Small intestine (tissue), 16 donors: ENCODE measurements at places on chromosomes 11 and 22. TPM values are rescaled to one million over a fixed set of nuclear protein-coding genes. Genes with fewer than 3 reads are reported as not detected.

GRCh38 chr11:34536056-34536455, 22.5 kb upstream of the ELF5 start:
- DNase-seq: no peak

DNA sequence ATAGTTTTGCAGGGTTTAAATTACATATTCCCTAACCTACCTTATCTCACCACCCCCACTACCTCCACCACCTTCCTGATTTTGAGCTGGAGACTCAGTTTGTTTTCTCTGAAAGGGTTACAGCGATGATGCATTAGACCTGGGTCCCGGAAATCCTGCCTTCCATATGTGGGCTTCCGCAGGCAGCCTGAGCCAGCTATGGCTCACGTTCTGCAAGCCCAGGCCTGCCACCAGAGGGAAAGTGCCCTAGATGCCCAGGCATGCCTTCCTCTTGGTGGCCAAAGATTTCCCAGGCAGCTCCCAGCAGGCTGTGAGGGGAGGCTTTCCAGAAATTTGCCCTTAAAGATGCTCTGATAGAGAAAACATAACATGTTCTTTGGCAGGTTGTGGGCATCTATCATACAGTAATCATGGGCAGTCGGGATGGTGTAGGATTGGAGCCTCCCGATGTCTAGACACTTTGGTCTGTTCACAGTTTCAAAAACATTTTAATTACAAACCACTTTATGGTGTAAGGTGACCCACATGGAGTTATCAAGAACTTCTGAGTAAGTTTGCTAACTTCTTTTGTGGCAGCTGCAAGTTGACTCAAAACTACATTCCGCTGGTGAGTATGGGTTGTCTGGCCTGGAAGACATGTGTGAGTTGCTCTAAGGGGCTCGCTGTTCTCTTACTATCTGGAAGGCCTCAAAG, 79.3 kb downstream of the MICAL2 start:
- no peak for DNase-seq

The BIRC3 gene
- polyA plus RNA-seq: 32.4 TPM

- DNase-seq: peak; percentile 71
These were observed 11.5 kb downstream of the P2RX3 start for GRCh38 chr11:57349491-57350274.

GRCh38 chr11:47061429-47062178, 115.1 kb downstream of the ARFGAP2 start:
- no peak for DNase-seq

GRCh38 chr11:6894097-6894496, 1.8 kb upstream of the OR2D2 start:
- DNase-seq: no peak

- DNase-seq: no peak
These were observed 9.4 kb downstream of the BMAL1 start for GRCh38 chr11:13287036-13287435.

The OR5B21 gene
- polyA plus RNA-seq: not detected

- no peak for DNase-seq
These were observed 10.7 kb upstream of the ARL14EP start for GRCh38 chr11:30312243-30312642.

DNA sequence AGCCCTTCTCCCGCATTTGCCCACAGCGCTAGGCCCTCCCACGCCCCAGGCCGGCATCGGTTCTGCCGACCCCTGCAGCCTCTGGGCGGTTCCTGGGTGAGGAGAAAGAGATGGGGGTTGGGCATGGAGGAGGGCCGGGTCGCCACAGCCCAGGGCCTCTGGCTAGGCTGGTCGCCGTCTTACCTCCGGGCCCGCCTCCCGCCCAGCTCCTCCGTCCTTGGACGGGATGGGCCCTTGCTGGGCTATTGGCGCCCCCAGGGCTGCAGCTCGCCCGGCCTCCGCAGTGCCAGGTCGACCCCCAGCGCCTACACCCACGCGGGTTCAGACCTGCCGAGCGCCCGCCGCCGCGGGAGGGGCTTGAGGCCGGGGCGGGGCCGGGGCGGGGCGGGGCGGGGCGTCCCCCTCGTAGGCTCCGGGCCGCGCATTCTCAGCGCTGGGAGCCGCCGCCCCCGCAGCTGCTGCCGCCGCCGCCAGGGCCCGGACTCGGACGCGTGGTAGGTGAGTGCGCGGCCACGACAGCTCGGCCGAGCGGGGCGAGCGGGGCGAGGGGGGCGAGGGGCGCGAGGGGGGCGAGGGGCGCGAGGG, at the start of gene CD151:
TSS of gene CD151 (plus strand) at position 424 of the 585 bp plus-strand sequence. CDS start 3,118 bp downstream, outside the sequence.
- DNase-seq: peak; percentile 84

The KRTAP5-10 gene
- 0.07 TPM for polyA plus RNA-seq

DNA sequence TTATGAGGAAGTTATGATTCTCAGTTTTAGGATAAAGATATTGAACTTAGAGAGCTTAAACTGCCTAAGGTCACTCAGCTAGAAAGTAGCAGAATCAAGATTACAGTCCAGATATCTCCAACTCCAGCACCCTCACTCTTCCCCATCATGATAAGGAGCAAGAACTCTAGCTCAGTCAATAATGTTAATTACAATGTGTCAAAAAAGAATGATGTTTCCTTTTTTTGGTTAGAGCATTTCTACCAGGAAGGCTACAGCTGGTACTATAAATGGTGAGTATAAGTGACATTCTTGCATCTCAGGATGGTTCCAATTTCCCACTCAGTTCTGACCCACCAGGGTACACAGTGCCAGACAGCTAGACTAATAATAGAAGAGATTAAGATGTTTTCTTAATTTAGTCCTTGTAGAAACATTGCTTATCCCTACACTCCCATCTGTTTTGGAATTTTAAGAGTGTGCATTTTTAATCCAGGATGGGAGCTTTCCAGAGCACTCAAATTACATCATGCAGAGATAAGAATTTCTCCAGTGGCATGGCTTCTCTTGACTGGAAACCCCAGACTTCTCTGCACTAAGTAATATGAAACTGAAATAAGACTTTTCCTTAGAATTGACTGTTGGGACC, 21.6 kb upstream of the BBOX1 start:
- no peak for DNase-seq

DNA sequence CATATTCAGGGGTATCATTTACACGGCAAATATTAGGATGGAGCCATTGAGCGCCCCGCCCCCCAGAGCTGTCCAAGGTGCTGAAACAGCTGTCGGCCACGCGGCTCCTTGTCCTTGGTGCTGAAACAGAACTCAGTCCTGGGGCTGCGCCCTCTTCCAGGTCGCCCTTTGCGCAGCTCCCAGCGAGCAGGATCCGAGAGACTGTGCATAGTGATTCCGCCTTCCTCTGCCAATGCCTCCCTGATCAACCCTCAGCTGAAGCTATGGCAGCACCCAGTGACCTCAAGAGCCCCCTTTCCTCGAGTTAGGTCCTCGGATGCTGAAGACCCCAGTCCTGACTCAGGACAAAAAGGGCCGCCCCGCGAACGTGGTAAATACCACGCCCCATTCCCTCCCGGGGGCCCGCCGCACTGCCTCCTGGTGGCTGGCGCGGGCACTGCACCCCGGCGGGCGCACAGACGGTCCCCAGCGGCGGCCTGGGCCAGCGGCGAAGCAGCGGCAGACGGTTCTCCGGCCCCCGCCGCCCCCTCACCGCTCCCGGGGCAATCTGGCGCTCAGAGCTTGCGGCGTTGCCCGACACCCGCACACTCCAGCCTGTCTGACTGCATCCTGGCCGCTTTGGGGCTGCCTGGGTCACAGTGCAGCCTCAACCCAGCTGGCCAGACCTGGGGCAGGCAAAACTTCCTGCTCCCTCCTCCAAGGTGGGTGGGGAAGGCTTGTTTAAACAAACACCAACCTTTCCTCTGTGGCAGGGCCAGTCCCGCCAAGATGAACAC, 13.4 kb downstream of the SYT7 start:
- peak; percentile 92 for DNase-seq

The MUC2 gene
- polyA plus RNA-seq: 57.2 TPM

DNA sequence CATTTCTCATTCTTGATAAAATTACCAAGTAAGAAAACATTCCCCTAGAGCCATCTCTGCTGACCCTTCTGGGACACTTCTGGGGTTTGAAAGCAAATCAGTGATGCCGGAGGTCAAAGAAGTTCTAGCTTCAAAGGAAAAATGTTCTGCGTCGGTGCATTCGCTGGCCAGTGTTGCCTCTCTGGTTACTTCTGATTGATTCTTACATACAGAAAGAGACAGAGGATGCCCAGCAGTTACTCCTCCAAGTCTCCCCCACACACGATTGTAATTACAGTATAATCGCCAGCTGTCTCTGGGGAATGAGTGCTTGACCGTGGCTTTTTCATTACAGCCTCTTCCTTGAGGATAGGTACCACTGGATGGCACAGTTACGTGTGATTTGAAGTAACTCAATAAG, 150.9 kb downstream of the SNX19 start:
- no peak for DNase-seq

DNA sequence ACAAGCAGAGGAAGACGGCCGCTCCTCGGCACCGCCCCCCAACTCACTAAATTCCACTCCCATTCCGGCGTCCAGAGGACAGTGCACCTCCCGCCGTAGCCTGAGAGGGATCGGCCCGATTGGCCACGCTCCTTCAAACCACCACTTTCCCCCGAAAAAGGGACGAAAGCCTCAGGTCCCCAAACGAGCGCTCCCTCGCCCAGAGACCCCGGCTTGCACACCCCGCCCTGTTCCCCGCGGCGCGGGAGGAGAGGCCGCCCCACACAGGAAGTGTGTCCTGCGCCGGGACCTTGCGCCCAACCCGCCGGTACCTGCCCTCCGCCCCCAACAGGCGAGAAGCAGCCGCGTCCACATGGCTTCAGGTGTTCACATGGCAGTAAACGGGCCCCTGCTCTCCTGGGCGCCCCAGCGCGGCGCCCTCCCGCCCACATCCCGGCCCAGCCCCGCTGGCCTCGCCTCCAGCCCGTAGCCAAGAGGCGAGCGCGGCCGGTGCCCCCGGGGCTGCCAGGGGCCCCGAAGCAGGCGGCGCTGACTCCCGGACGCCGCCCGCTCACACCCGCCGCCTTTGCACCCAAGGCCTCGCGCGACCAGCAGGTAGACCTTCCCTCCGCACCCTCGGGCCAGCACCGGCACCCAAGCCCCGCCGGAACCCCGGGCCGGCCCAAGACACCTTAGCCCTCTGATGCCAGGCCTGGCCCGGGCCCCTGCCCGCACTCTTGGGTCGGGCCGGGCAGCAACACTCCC, 849 bp downstream of the TCF20 start:
- DNase-seq: peak; percentile 84

The MYBPC3 gene
- polyA plus RNA-seq: 0.03 TPM

- DNase-seq: no peak
These were observed 1196.8 kb downstream of the BRD1 start for GRCh38 chr22:48630848-48631247.

The UBASH3B gene
- polyA plus RNA-seq: 0.95 TPM

- DNase-seq: no peak
These were observed 243.6 kb downstream of the NELL1 start for GRCh38 chr11:20912922-20913512.

- no peak for DNase-seq
These were observed 115.6 kb downstream of the CSTPP1 start for GRCh38 chr11:47052165-47052564.

The TMEM86A gene
- 0.81 TPM for polyA plus RNA-seq

The LRRC10B gene
- 0.53 TPM for polyA plus RNA-seq

DNA sequence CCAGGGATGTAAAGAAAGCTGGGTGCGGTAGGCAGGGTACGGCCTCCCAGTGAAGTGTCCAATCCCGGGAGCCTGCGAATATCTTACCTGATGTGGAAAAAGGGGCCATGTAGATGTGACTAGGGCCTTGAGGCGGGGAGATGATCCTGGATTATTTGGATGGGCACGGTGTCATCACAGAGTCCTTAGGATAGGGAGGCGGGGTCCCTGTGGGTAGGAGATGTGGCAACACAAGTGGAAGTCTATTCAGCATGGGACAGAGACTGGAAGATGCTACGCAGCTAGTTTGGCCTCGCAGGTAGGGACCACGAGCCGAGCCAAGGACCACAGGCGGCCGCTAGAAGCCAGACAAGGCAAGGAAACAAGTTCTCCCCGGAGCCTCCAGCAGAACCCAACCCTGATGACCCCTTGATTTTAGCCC, 46.4 kb upstream of the SHANK2 start:
- DNase-seq: no peak

The CAPN5 gene
- 60.8 TPM for polyA plus RNA-seq

The ENTHD1 gene
- polyA plus RNA-seq: not detected

DNA sequence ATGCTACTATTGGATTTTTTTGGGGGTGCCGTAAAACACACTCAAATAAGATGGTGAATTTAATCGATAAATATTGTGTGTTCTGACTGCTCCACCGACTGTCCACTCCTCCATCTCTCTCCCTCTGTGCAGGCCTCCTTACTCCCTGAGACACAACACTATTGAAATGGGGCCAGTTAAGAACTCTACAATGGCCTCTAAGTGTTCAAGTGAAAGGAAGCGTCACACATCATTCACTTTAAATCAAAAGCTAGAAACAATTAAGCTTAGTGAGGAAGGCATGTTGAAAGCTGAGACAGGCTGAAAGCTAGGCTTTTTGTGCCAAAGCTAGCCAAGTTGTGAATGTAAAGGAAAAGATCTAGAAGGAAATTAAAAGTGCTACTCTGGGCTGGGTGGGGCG, 156.7 kb downstream of the CTTN start:
- DNase-seq: no peak

GRCh38 chr22:26713823-26714449, 56.5 kb downstream of the MIAT start:
- DNase-seq: no peak

GRCh38 chr22:44753189-44754042, 1.0 kb downstream of the ARHGAP8 start:
- DNase-seq: peak; percentile 78

The USP2 gene
- 15.4 TPM for polyA plus RNA-seq

DNA sequence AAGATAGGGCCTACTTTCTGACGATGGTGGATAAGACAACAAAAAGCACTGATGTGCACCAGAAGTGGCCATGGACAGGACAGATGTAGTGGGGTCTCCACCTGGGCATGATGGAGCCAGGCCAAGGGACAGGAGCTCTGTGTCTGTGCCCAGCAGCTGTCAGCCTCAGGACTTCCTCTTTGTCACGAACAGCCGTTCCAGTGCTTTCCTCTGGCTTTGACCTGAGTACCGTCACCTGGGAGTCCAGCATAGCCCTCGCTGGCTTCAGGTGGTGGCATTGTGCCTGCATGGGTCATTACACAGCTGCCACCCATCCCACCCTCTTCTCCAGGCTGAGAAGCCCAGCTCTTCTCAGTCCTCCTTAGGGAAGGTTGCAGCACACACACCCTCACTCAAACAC, 137.8 kb downstream of the GRIK4 start:
- DNase-seq: no peak

GRCh38 chr22:30607300-30607930, 441 bp downstream of the TCN2 start:
- no peak for DNase-seq

GRCh38 chr11:122572592-122572991, 82.9 kb upstream of the UBASH3B start:
- DNase-seq: no peak

The ASPHD2 gene
- polyA plus RNA-seq: 1.8 TPM

The CNTN5 gene
- polyA plus RNA-seq: 0.04 TPM

DNA sequence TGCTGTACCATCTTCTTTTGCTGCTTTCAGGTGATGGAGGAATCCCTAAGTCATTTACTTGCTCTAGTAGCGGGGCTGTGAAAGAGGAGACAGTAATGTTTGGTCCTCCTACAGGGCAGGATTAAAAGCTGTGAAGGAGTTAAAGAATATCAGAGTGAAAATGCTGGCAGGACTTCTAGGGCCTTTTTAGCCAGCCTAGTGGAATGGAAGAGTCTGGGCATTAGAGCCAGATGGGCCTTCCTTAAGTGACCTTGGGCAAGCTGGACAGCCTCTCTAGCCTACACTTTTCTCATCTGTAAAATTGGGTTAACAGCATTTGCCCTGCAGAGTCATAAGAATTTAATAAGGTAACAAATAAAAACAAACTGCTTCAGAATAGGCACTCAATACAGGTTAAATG, 114.7 kb downstream of the RBFOX2 start:
- DNase-seq: no peak
